Right lobe of liver (tissue), 6 donors: ENCODE measurements at places on chromosomes 16 and 17. TPM values are rescaled to one million over a fixed set of nuclear protein-coding genes. Genes with fewer than 3 reads are reported as not detected.

GRCh38 chr17:75927286-75927922, 13.4 kb downstream of the FBF1 start:
- DNase-seq, result no peak

- DNase-seq, result no peak
Measured at GRCh38 chr16:74450236-74450635, 29.0 kb upstream of the CLEC18B start.

DNA sequence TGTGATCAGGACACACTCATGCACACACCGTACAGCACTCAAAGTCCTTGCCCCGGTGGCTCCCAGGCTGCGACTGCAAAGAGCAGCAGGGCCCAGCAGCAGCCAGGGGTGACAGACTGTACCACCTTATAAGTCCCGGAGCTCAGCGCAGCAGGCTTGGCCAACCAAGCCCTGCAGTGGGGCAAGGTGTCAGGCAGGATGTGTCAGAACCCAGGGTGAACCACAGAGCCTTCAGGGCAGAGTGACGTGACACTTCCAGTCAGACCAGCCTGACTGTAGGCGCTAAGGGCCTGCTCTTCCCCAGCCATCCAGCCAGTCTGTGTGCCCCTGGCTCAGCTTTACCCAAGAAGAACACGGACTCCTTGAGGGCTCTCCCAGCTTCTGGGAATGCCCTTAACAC, 204.1 kb downstream of the COPRS start:
- no peak for DNase-seq

GRCh38 chr16:15843635-15844279, 13.1 kb downstream of the MYH11 start:
- DNase-seq, result no peak

DNA sequence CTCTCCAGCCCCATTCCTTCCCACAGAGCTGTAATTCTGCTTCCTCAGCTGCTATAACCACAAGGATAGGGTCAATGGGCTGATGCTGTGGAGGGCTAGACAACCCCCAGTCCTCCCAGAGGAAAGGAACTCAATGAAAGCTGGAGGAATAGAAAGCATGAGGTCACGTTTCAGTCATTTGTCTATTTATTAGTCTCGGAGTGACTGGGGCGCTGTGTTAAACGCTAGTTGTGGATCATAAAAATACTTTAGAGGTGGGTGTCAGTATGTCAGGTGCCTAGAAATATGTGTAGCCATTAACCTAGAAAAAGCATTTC, 787 bp upstream of the CCL3L1 start:
- DNase-seq, result no peak

DNA sequence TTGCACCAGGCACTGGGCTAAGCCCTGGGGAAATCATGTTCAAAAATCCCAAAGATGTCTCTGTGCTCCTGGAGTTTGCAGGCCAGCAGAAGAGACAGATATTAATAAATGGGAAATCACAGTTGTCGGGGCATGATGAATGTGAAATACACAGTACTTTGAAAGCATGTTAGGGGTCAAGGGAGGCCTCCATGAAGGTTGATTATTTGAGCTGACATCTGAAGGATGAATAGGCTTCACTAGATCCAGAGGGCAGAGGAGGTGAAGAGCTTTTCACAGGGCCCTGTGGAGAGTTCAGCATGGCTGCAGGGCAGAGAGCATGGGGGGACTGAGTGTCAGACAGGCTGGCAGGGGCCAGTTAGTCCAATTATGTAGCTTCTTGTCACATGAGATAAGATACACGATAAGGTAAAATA, 2.6 kb downstream of the ANKRD40CL start:
- no peak for DNase-seq

DNA sequence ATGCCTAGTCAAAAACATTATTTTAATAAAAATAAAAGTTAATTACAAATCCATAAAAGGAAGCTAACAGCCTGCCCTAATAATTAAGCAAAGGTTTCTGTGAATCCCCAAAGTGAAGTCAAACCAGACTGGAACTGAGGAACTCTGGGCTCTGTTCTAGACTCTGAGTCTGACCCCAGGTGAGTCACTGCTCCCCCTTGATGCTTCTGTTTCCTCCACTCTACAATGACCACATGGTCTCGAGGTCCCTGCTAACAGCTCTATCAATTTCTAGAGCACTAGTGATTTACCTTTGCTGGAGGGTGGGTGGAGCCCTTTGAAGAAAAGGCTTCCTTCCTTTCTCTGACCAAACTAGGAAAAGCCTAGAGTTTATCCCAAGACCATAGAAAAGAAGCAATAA, 32.4 kb downstream of the XPO6 start:
- no peak for DNase-seq

DNA sequence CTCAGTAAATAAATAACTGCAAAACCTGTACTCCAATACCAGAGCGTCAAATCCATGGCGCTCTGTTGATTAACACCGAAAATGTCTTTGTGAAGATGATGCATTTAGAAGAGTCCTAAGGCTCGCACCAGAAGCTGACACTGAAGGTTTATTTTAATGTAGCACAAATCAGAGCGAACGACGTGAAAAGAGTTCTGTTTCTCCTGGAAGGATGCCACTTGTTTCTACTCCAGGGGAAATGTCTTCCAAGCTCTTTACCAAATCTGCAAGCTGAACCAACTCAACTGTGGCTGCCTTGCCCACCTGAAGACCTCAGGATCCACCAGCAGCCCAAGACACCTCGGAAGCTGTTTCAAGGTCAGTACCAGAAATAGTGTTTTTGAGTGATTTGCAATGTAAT, 194.4 kb upstream of the MAF start:
- DNase-seq, result no peak

- no peak for DNase-seq
Measured at GRCh38 chr17:67711916-67712315, 5.8 kb upstream of the NOL11 start.

The HYDIN gene
- total RNA-seq, result 0.27 TPM
